Posterior vena cava (tissue), 2 donors: ENCODE measurements at places on chromosomes 6 and 20. TPM values are rescaled to one million over a fixed set of nuclear protein-coding genes. Genes with fewer than 3 reads are reported as not detected.

DNA sequence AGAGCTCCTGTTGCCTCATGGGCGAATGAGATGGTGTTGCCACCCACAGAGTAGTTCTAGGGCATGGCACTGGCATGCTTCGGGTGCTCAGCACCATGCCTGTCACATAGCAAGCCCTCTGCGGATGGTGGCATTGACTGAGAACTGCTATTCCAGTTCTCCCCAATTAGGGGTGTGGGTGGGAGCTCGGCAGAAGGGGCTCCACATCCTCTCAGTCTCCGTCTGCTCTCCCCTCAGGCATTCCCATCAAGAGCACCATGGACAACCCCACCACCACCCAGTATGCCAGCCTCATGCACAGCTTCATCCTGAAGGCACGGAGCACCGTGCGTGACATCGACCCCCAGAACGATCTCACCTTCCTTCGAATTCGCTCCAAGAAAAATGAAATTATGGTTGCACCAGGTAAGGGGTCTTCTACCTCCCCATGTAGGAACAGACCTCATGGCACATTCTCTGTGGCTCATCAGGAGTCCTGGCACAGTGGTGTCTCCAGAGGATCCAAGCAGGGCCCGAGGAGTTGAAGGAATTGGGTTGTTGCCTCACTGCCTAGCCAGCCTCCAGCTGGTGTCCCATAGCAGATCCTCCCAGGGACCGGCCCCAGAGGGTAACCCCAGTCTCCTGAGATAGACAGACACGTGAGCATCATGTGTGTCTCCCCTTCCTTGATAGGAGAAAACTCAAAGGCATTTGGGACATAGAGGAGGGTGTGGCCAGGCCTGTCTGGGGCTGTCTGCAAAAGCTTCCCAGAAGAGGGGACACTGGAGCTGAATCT is 18.4 kb downstream of the DYNLRB1 start:
- DNase-seq, result no peak

Gene RNF182
- total RNA-seq, result 0.37 TPM

GRCh38 chr6:33592595-33593413 is 12.7 kb upstream of the BAK1 start:
- DNase-seq, result no peak

DNA sequence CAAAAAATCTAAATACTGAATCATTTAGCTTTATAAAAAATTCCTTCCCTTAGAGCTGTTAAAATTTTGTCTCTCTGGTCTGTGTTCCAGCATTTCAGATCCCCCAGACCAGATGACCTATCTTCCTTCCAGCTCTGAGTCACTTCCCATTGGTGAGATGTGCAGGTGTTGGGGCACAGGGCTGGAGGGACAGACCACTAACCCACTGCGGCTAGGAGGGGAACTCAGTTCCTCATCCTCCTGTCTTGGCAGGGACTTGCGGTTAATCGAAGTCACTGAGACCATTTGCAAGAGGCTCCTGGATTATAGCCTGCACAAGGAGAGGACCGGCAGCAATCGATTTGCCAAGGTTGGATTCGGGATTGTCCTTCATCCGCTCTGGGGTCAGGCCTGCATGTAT is 6.0 kb downstream of the CNPY3 start:
- DNase-seq, result no peak

GRCh38 chr20:63061771-63062100 is 55.0 kb upstream of the BHLHE23 start:
- peak; percentile 5 for DNase-seq

Gene KCNK5
- total RNA-seq, result 0.76 TPM
